Right kidney (tissue), 9 donors: ENCODE measurements at places on chromosomes 4 and X.

DNA sequence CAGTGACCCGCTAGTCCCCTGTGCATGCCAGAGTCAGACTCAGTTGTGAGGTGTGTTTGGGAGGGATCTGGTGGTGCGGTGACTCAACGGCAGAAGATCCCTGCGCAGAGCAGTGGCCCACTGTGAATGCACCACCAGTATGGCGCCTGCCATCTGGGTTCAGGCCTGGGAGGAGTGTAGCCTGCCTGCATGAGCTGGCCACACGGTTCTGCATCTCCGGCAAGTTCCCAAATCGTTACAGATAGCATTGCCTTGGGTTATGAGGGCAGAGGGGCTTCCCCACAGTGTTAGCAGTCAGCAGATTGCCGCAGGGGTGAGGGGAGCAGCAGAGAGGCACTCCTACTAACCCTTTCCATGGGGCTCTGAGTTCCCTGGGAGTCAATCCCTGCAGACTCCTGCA is 629.6 kb downstream of the TLL1 start:
- DNase-seq, result no peak

DNA sequence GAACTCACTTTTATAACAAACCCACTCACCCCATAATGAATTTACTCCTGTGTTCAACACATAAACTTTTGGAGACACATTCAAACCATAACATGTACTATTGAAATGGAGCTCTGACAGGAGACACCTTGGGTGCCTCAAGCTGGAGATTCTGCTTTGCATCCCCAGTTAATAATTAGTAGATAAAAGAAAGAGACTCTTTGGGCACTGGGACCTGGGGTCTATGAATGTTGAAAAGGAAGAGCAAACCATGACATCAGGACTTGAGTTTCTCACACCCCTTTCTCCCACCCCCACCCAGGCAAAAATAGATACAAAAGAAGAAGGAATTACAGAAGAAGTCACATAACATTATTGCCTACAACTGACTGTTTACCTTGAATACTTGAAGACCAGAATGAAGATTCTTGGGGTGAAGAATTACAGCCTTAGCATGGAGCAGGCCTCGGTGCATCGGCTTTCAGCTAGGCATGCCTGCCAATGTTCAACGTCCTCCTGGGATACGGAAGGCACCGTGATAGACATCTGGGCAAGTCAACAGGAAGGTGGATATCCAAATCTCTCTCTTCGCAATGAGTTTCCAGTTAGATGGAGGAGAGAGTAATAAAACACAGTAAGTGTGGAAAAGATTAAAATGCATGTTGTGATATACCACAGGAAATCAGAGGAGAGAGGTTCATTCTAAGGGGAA is 316.0 kb downstream of the TRIML1 start:
- no peak for DNase-seq

GRCh38 chr4:150381609-150382008 is 200.3 kb upstream of the MAB21L2 start:
- DNase-seq, result no peak

GRCh38 chrX:68914479-68914946 is 85.7 kb downstream of the EFNB1 start:
- DNase-seq, result no peak

- DNase-seq, result no peak
These were observed 43.9 kb upstream of the PPP2R2C start for GRCh38 chr4:6516281-6516680.

GRCh38 chr4:158164768-158165213 is 8.0 kb downstream of the GASK1B start:
- DNase-seq, result no peak

DNA sequence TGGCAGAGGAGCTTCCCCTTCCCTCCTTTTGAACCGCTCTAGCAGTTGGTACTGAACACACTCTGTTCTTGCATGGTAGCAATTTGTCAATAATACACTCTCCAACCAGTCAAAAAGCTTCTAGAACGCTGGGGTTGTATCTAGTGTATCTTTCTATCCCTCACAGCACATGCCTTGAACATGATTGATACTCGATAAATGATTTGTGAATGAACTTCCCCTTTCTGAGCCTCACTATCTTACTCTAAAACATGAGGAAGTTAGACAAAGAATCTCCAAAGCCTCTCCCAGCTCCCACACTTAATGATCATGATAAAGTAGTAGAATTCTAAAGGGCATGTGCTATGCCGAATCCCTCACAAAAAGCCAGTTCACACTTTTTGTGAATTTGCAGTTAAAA is 64.4 kb downstream of the DLG3 start:
- DNase-seq, result no peak

DNA sequence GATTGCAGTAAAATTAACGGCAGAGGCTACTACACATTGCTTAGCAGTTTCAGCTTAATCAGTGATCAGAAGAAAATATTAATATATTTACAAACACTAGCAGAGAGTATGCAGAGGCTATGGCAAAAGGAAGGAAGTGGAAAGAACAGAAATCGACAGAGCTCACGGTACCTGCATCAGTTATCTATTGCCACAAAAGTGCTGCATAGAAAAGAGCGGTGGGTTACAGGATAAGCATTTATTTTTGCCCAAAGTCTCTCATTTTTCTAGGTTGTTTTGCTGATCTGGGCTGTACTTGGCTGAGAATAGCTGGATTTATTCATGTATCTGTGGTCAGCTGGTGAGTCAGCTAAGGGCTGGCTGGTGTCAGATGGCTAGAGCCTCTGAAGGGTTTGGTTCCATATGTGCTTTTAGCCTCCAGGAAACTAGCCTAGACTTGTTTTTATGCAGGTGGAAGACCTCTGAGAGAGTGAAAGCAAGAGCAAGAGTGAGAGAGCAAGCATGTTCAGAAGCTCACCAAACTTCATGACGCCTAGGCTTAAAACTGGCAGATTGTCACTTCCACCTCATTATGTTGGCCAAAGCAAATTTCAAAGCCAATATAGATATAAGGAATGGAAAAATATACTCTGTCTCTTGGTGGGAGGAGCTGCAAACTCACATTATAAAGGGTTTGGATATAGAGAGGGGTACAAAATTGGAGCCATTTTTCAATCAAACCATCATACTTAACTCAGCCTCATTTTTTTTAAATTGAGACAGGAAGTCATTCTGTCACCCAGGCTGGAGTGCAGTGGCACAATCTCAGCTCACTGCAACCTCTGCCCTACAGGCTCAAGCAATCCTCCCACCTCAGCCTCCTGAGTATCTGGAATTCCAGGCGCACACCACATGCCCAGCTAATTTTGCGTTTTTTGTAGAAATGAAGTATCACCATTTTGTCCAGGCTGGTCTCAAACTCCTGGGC is 153.2 kb upstream of the RPL34 start:
- no peak for DNase-seq

- no peak for DNase-seq
These were observed 456.0 kb upstream of the SPANXN1 start for GRCh38 chrX:144791298-144791697.

DNA sequence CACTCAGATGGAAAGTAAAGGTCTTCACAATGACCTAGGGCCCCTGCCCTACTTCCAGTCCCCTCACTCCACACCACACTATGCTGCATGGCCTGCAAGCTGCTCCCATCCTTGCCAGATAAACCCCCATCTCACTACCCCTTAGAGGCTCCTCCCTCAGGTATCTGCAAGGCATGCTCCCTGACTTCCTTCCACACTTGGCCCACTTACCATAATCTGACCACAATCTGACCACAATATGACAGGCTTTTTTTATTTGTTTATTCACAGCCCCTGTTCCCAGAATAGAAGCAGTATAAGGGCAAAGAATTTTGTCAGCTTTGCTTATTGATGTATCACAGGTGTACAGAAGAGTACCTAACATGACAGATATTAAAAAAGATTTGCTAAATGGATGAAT is 124.7 kb downstream of the CAMK2D start:
- no peak for DNase-seq

- no peak for DNase-seq
These were observed 2.2 kb upstream of the FAM114A1 start for GRCh38 chr4:38865445-38865844.

DNA sequence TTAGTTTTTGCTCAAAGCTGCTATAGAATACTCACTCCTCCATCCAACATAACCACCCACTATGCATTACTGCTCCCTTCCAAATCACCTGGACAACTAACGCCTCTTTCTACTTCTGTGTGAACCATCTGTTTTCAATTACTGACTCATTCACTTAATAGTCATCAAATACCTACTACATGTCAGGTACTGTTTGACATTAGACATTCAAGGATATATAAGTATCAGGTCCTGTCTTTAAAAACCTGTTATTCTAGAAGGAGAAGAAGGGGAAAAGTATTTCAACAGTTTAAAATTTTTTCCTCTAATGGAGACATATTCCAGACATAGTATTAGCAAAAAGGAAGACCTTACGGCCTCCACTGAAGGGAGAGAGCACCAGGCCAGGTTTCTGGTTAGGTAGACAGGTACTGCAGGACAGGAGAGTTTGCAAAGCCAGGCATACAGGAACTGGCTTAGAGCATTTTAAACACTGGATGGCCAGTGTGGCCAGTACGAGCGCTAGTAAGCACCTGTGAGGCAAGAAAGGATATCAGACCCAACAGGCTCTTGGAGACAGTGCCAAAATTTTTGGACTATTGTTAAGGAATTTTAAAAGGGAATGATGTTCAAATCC is 39.0 kb downstream of the SH3RF1 start:
- no peak for DNase-seq

DNA sequence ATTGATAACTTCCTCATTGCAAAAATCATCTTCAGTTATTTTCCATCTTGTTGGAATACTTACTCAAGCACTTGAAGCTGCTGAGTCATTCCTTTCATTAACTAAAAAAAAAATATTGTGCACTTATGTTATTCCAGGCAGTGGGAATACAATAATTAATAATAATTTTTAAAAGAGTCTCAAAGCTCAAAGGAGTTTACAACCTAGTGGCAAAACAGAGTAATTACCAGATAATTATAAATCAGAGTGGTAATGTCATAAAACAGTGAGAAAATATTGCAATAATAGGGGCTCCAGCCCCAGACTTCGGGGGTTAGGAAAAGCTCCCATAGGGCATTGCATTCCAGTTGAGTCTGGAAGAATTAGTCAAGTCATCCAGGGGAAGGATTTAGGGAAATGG is 79.6 kb downstream of the DDX53 start:
- no peak for DNase-seq

DNA sequence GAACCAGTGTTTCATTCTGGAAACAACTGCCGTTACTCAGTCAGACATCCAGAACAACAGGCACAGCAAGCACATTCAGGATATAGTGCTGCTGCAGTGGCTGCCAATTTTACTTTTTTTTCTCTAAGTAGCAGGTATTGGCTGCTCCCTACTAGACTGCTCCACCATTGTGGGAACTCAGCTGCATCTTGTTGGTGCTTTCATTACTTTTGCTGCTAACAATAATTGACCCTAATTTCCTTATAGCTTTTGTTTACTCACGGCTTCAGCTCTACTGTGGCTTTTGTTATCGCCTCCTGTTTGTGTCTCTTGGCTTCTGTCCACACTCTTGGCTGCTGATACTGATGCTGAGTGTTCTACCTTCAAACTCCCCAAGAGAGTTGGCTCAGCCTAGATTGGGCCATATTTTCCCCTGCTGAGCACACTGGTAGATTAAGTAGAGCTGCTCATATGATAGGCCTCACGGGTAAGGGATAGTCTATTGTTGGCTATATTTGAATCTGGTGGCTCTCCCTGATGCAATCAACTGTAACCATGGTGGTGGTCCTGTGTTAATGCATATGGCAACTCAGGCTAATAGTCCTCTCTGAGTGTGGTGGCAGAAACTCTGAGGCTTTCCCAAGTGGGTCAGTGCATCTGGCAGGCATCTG is 44.5 kb upstream of the IL2 start:
- no peak for DNase-seq

- peak; percentile 11 for DNase-seq
These were observed 34.7 kb downstream of the FRMPD3 start for GRCh38 chrX:107484002-107484726.

- DNase-seq, result no peak
These were observed 100.9 kb upstream of the NR3C2 start for GRCh38 chr4:148542922-148543623.

DNA sequence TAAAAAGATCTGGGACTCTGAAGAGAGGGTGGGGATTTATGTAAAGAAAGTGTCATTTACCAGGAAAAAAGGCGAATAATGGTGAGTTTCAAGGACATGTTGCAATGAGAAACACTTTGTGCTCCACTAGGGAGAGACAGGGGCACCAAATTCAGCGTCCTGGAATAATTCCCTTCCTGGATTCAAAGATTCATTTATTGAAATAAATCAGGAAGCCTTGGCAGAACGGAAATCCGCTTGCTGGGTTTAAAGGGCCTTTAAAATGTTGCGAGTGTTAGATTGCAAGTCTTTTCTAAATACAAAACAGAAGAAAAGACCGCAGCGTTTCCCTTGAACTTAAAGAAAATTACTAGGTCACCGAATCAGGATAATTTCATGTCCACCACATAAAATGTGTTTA is 3.8 kb upstream of the ZIC3 start:
- DNase-seq, result no peak

DNA sequence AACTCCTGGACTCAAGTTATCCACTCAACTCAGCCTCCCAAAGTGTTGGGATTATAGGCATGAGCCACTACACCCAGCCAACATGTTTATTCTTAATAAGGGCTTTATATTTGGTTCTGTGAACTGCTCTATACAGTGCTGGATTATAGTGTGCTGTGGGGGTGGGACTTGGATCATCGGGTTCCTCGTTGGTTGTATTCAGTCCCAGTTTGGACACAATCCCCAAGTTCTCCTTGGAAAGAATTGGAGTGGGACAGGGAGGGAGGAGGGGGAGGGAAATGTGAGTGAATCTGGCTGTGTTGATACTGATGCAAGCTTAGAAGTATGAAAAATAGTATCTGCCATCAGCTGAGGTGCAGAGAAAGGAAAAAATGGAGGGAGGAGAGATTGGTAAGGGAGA is 121.3 kb downstream of the KIT start:
- DNase-seq, result no peak

- DNase-seq, result no peak
These were observed 138.9 kb upstream of the TRAM1L1 start for GRCh38 chr4:117224256-117224655.

DNA sequence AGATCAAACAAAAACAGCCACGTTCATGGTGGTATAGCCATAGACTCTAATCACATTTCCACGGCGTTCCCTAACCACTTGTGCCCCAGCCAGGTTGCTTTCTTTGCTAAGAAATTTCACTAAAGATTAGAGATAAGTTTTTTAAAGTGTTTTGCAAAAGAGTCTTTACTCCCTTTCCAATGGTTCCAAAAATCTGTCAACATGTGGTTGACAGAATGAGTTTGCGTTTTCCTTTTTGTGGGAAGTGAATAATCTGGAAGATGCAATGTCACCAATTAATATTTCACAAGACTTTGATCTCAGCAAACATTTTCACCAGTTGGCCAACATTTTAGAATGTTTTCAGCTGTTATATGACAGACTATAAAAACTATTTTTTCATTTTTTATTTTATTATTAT is 35.3 kb downstream of the CXCL1 start:
- no peak for DNase-seq

- DNase-seq, result no peak
These were observed 24.9 kb downstream of the ALPK1 start for GRCh38 chr4:112321776-112322684.

DNA sequence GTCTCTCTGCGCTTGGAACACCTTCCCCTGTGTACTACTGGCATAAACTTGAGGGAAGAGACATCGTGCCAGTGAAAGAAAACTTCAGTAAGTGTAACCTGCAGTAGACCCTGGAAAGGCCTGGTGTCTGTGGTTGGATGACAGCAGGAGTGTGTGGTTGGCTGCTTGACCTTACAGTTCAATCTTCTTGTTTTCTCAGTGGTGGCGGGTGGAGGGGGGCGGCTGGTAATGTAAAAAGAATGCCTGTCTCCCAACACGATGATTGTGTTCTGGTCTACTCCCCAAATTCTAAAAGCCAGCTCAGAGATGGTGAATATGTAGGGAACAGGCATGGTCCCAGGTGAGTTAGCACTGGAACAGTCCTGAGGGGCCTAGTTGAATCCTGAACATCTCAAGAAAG is 18.6 kb downstream of the PSMD10 start:
- no peak for DNase-seq
